ENCODE measurements at places on chromosomes 2 and 18. TPM values are rescaled to one million over a fixed set of nuclear protein-coding genes. Genes with fewer than 3 reads are reported as not detected.
A peak's percentile ranks its signal among the peaks of the same experiment; 100 is the strongest.

Gene FBXO15
- 1.3 TPM for total RNA-seq

Gene ASB18
- not detected for total RNA-seq

Gene CTAGE1
- total RNA-seq: not detected

Gene DRC1
- total RNA-seq: not detected

Gene ZEB2
- total RNA-seq: 4.3 TPM

DNA sequence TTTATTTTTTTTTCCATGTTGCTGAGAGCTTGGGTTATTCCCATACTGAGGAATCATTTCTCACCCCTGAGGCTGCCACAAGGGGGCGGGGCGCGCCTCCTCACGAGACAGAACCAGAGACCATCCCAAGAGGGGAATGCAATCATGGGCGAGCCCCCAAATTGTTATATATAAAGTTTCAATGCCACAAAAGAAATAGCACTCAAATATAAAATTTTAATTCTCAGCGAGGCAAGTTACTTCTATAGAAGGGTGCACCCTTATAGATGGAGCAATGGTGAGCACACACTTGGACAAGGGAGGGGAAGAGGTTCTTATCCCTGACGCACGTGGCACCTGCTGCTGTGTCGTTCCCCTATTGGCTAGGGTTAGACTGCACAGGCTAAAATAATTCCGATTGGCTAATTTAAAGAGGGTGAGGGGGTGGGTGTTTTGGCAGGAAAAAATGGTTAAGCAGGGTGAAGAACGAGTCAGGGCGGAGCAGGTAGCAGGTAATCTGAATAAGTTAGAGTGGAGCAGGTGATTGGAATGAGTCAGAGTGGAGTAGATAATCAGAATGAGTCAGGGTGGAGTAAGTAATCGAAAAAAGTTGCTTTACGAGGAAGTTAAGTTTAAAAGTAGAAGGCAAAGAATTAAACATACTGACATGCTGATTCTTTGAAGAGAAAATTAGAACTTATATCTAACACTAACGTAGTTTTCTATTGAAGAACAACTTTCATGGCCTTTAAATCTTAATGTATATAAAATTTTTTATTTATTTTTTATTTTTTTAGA is 177.5 kb downstream of the MTCL1 start:
- peak; percentile 8 for DNase-seq

GRCh38 chr18:44934901-44935300 is 254.2 kb downstream of the SETBP1 start:
- DNase-seq: no peak

GRCh38 chr2:236745420-236746210 is 176.0 kb downstream of the ACKR3 start:
- DNase-seq: no peak

Measured in activated naive CD4-positive, alpha-beta T cell treated with anti-CD3 and anti-CD28 coated beads for 36 hours (primary cell).